COR-L47 (cell line): ENCODE measurements at places on chromosomes 5 and 9.
A peak's percentile ranks its signal among the peaks of the same experiment; 100 is the strongest.

DNA sequence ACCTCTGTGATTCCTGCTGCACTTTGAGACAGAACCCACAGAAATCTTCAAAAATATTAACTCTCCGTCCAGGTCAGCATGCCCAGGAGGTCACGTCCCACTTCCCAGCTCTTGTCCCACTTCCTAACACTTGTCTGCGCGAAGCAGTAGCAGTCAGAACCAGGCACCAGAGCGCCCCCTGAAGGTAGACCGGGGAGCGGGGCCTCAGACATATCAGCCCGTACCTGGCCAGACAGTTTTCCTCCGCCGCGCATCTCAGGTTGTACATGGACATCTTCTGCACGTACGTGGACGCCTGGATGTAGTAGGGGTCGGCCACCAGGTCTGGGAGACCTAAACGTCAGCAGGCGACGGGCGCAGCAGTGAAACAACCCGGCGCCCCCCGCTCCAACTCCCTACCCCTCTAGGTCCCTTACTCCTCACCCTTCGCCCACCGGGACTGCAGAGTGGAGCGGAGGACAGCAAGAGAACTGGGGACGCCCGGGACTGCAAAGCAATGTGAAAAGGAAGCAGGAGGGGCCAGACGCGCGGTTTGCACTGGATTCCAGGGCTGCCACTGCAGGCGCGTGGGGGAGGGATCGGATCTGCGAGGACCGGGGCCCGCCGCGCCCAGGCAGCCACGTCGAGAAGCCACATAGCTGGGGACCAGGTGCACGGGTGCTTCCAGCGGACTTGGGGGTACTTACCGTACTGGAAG, 1.2 kb downstream of the LOX start:
- DNase-seq: peak; percentile 72

DNA sequence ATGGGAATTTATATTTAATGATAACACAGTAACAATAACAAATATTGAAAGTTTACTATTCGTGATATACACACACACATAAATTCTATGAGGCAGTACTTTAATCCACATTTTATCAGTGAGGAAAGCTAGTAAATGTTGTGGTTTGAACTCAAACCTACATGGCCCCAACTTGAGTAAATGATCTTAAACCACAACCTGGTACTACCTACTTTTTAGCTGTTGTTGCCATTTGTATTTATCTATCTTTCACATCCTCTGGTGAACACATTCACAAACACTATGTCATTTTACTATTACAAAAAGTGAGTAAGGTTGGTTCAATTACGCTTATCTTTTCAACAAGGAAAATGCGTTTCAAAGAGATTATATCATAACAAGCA, 186.1 kb downstream of the SMC2 start:
- DNase-seq: no peak

DNA sequence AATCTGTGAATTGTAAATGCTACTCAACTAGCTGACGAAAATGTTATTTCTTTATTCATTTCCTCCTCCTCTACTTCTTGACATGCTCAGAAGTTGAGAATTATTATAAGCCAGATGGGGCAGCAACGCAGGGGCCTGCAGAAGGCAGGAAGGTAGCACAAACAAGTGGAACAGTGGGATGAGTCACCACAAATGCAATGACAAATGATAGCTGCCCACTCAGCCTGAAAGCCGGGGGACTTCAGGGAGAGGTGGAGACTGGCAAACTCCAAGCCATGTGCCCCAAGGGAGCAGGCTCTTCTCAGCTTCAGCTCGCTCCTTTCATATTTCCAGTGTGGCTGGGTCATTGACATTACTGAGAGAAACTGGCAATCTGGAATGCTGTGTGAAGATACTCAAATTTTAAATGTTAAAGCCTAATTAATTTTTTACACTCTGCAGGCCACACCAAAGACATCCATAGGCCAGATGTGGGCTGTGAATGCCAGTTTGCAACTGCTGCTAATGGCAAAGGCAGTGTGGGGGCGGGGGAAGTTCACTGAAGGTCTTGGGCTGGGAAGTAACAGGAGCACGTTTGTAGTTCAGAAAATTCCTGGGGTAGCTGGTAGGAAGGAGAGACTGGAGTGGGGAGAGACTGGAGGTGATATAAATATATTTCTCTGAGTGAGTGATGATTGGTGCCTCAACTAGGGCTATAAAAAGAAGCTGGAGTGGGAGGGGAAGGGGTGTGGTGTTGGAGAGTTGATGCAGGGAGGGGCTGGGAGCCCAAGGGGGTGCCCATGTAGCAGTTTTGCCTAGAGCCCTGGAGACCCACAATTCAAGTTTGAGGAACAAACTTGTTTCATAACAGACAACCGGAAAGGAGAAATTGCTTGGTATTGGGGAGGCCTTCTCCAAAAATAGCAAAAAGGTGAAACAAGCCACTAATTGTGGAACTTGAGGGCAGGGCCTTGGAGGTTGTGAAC, 20.8 kb upstream of the ADRB2 start:
- no peak for DNase-seq

- DNase-seq: peak; percentile 45
Observed at GRCh38 chr5:122997294-122997693, 39.2 kb downstream of the PPIC start.

GRCh38 chr9:19201899-19202891, 28.3 kb upstream of the DENND4C start:
- no peak for DNase-seq

DNA sequence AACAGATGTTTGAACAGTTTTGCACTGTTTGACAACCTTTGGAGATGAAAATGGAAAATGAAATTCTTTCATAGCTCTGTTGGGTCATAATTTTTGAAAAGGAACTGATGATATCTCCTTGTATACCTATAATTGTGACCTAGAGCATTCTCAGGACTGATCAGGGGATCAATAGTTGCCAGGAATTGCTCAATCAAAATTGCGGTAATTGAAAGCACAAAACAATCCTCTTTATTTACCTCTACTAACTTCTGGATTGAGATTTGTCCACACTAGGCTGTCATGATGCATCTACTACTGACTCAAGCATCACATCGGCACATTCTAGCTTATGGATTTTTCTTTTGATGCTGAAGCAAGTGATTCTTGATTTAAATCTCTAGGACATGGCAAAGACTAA, 4.1 kb upstream of the CNTLN start:
- no peak for DNase-seq

GRCh38 chr5:1068895-1069719, 42.8 kb downstream of the SLC12A7 start:
- no peak for DNase-seq

- DNase-seq: no peak
Observed at GRCh38 chr5:144276034-144276822, 105.6 kb downstream of the KCTD16 start.

GRCh38 chr5:7420510-7421280, 24.8 kb downstream of the ADCY2 start:
- DNase-seq: no peak

GRCh38 chr9:96453625-96454024, 3.7 kb downstream of the HABP4 start:
- DNase-seq: peak; percentile 44

- DNase-seq: no peak
Observed at GRCh38 chr9:37212435-37212834, 92.1 kb downstream of the ZCCHC7 start.

GRCh38 chr5:107619781-107620180, 51.0 kb downstream of the EFNA5 start:
- no peak for DNase-seq

DNA sequence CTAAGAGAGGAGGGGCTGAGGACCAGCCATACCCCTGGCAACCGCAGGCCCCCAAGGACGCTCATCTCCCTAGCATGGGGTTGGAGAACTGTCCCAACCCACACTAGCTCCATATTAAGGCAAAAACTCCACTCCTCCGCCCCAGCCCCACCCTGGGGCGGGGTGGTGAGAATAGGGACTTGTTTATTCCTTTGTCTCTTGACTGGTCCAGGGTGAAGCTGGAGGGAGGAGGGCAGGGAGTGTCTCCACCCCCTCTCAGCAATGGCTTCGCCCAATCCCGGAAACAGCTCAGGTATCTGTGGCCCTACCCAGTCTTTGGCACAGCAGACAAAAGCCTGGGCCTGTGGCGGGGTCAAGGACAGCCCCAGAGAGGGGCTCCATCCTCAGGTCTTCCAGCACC, 16.9 kb downstream of the PRRX2 start:
- no peak for DNase-seq

- DNase-seq: no peak
Observed at GRCh38 chr9:29773676-29774075, 2200.4 kb upstream of the C9orf72 start.

- DNase-seq: no peak
Observed at GRCh38 chr5:139812836-139813805, 17.5 kb downstream of the PSD2 start.

DNA sequence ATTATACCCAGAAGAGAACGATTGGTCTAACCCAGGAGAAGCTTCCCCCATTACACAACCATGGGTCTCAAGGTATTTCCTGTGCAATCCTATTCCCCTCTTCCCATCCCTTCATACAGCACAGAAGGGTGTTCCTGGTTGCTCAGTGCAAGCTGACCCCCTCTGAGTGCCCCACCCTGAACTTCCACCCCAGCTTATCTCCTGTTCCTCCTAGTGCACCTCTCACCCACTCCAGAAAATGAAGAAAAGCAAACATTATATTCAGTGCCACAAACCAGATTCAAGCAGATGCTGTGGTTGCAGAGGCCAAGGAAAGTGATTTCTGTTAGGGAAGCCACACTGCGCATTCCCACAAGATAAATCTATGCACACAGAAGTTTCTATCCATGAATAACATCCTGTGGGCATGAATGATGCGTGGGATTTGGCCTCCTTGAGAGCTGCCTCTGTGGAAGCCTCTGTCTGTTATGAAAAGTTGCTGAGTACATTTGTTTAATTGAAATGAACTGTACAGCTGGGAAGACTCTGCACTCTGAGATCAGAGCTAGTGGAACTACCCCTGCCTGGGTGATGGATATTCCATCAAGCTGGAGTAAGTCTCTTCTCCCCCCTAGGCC, 2.2 kb upstream of the OR2S2 start:
- no peak for DNase-seq

DNA sequence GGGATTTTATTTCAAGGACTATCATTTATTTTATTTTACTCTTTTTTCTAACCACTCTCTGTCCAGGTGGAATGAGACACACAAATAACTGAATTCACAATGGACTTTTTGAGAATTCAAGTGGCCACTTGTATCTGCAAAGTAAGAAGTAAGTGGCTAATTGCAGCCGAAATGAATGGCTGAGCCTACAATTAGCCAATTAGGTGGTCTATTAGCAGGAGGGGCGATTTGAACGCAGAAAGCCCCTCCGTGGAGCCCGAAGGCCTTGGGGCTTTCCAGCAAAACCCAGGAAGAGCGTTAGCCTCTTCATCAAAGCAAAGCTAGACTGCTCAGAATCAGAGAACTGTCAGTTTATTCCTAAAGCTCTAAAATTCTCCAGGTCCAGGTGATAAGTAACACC, 176.9 kb downstream of the EBF1 start:
- DNase-seq: no peak

- DNase-seq: no peak
Observed at GRCh38 chr9:135357863-135358551, 121.6 kb upstream of the PPP1R26 start.

- no peak for DNase-seq
Observed at GRCh38 chr9:25224309-25224708, 453.9 kb downstream of the TUSC1 start.

GRCh38 chr9:92589923-92590322, 54.1 kb upstream of the ECM2 start:
- no peak for DNase-seq

DNA sequence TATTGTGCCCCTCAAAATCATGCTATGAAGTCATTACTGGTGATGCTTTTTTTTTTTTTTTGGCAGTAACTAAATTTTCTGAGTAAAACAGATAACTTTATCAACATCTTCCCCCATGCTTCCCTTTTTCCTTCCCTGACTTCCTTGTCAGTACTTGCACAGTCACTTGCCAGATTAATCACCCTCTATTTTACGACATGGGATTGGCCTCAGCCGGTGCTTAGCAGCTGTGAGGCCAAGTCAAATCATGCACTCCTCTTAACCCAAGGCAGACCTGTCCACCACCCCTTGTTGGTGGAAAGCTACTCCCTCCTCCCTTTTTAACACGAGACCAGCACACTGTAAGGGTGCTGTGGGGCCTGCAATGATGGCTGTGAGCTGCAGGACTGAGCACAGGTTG, 118.0 kb upstream of the OTULINL start:
- no peak for DNase-seq

DNA sequence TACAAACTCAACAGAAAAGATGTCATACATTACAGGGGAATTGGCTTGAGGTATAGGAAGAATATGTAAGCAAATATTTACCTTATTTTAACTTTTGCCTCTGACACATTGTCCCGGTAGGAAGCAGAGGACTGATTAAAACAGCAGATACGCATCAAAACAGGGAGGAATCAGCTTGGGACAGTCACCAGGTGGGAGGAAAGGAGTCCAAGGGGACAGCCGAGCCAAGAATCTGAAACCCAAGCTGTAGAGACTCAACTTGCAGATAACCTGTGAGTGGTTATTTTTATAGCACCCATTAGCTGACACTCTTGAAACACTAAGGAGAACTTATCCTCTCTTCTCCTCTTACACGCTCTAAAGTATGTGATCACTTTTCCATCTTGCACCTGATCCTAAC, 22.3 kb downstream of the PDZD2 start:
- no peak for DNase-seq

DNA sequence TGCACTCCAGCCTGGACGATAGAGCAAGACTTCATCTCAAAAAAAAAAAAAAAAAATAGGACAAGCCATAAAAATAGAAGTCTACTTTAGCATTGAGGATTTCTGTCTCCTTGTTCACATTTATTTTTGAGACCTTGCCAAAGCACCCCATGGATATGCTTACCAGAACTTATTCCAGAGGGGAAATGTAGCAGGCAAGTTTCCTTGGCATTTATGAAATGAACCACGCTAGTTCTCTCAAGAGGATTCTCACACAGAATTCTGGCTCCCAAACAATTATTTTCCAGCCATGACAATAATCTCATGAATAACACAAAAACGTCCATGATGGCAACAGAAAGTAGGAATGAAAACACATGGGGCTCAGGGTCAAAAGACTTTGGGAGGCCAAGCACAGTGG, 23.4 kb upstream of the GPX8 start:
- no peak for DNase-seq

- no peak for DNase-seq
Observed at GRCh38 chr5:39726467-39726866, 301.7 kb upstream of the DAB2 start.

DNA sequence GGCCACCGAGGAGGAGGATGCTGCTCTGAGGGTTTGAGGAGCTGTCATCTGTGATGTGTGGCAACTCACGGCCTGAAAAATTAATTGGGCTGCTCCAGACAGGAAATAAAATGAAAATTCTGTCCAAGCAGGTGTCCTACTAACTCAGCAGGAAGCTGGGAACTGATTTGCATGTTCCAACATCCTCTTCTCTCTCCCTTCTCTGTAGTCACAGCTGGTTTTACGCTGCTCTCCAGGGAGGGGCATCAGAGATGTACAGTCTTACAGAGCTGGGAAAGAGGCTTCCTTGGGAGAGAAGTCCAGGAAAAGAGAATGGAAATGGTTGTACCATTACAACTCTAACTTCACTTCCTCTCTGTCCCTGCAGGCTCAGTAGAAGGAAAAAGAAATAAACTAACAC, 24.2 kb upstream of the SIL1 start:
- DNase-seq: peak; percentile 65
